Midbrain (tissue), 1 donor: ENCODE measurements at places on chromosomes 6 and 20.

- DNase-seq, result peak; percentile 51
Observed at GRCh38 chr20:47334022-47334551, 22.4 kb downstream of the ZMYND8 start.

DNA sequence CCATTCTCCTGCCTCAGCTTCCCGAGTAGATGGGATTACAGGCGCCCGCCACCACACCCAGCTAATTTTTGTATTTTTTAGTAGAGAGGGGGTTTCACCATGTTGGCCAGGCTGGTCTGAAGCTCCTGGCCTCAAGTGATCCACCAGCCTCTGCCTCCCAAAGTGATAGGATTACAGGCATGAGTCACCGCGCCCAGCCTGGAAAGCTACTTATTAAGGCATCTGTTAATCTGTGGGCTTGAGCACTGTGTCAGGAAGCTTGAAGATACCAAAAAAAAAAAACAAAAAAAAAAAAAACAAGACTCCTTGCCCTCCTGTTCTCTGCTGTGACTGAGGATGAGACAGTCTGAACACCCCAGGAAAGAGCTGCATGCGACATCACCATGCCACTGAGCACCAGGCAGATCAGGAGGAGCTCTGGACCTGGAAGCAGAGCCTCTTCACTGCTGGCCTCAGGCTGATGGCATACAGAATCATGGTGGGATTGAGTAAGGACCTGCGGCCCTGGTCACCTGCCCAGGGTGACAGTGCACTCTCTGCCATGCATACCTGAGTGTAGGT lies 166.5 kb upstream of the SNX9 start:
- DNase-seq, result no peak

DNA sequence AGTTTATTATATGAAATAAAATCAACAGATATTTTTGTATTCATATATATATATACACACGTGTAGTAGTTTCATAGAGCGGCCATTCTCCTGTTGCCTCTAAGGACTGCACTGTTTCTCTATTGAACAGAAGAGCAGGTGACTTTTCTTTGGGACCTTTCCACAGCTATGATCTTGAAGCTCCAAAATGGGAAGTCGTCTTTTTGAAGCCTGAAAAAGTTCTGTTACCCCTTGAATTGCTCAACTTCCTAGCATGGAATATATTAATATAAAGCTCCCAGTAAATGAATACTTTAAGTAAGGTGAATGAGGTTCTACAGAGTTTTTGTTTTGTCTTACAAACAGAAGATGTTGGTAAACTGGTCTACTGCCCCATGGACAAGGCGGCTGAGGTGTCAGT lies 42.2 kb upstream of the ADTRP start:
- no peak for DNase-seq

GRCh38 chr6:4435981-4436445 lies 300.6 kb upstream of the ECI2 start:
- no peak for DNase-seq

GRCh38 chr20:819680-820322 lies 13.7 kb upstream of the FAM110A start:
- no peak for DNase-seq

- no peak for DNase-seq
Observed at GRCh38 chr6:158775832-158776231, 43.3 kb downstream of the EZR start.

GRCh38 chr20:58891718-58892140 lies 39.2 kb downstream of the GNAS start:
- DNase-seq, result no peak

DNA sequence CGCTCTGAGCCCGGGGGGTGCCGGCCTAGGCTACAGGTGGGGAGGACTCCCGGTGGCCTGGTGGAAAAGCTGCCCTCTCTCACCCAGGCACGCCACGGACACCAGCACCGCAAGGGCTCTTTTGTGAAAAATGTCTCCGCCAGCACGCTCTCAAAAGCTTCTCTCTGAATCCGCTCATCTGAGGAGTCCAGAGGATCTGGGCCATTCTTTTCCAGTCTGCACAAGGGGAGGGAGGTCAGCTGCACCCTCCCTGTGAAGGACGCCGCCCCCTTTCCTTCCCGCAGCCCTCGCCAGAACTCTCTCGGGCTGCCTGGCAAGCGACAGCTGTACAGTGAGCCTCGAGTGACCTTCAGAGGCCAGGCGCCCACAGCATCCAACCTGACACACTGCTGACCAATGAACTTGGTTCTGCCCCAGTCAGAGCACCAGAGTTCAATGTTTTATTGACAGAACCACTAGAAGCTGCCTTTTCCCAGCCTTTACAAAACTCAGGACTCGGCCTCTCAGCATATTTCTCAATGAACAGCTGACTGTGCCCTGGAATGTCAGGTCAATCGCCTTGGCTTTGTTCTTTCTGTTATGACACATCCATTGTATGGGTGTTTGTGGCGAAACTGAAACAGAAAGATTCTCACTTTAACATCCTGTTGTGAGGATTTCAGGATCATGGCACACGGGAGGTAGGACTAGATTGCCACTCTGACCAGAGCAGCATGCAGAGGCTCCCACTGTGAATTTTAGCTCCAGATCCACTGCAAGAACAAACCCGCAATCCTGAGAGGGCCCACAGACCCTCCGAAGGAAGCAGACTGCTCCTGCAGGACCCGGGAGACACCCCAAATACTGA lies 26.7 kb downstream of the SERPINB9 start:
- no peak for DNase-seq

- no peak for DNase-seq
Observed at GRCh38 chr6:19380293-19380692, 456.9 kb upstream of the ID4 start.

DNA sequence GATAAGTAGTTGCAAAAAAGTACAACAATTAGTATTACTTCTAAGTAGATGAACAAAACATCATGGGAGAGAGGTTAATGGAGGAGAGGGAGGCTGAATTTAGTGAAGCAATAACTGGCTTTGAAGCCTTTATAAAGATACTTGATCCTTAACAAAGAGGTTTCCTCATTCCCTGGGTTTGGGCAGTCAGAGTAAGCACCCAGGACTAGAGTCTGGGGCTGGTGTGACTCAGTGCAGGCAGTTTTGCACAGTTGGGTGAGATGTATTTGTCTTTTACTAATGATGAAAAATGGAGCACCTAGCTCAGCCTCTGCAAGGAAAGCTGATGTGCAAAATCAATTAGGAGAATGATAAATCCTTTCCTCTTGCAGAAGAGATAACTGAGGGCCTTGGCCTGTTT lies 11.8 kb upstream of the OPN5 start:
- DNase-seq, result no peak

DNA sequence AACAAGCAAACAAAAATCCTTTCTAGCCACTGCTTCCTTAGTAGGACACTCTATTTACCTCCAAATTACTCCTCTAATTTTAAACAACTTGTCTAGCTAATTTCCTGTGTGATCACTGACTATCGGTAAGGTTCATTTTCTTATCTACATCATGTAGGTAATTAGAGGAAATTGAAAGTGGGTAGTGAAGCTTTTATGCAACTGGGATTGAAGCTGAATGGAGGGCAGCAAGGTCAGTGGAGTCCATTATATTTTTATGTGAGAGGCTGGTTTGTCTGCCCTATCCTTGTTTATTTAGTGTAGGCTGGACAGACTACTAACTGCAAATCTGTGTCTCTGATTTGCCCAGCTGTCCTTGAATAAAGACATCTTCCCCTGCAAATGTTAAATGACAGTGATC lies 88.5 kb upstream of the SIM1 start:
- no peak for DNase-seq

GRCh38 chr6:25637211-25637610 lies 14.8 kb upstream of the SCGN start:
- no peak for DNase-seq

- no peak for DNase-seq
Observed at GRCh38 chr6:160978141-160978901, 13.2 kb upstream of the MAP3K4 start.

GRCh38 chr20:56573986-56574385 lies 40.9 kb downstream of the FAM209B start:
- DNase-seq, result no peak

GRCh38 chr6:142361345-142361744 lies 59.5 kb downstream of the ADGRG6 start:
- DNase-seq, result no peak

DNA sequence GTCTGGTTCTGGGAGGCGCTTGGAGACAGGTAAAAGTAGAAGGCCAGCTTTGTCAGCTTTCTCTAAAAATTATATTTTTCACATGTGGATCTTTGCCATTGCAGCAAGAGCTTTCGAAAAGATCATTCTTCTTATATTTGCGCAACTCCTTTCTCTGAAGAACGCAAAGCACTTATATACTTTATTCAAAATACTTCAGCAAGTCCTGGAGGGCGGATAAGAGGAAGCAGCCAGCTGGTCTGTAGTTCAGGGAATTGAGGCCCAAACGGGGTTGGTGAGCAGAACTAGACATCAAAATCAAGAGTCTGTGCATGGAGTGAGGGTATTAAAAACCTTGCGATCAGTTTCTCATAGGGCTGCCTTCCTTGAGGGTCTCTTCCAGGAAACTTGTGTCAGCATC lies 182.3 kb downstream of the DTNBP1 start:
- no peak for DNase-seq

DNA sequence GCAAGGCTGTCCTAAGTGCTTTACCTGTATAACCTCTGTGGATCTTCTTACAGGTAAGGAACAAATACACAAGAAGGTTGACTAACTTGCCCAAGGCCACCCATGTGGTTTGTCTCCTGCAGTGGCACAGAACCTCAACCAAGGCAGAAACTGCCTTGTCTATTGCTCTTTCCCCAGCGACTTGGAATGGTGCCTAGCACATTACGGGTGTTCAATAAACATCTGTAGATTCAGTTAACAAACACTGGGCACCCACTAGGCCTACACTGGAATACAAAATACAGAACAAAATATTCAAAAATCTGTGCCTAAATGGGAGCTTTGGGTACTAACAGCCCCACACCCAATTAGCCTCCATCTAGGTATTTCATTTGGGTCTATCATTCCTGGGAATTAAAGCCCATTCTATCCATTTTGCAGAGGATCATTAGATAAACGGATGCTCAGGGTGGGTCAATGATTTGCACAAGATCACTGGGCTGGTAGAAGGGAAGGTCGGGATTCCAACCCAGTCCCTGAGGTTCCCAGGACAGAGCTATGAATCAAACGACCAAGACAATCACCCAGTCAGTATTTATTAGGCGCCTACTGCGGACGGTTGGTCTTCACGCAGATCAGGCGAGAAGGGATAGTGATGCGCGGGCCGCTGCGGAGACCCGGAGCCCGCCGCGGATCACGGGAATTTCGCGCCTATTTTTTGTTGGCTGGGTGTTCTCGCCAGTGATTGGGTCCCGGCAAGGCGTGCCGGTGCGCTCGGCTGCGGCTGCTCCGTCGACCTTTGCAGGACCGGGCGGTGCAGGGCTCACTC lies at the start of gene STK35:
Gene STK35 (plus strand): TSS at position 771 of the 808 bp plus-strand sequence. CDS start 55 bp downstream, outside the sequence.
- no peak for DNase-seq

- no peak for DNase-seq
Observed at GRCh38 chr6:135820340-135820739, 31.2 kb upstream of the PDE7B start.

- DNase-seq, result no peak
Observed at GRCh38 chr6:10421921-10422736, 7.3 kb upstream of the TFAP2A start.

GRCh38 chr6:34723203-34723602 lies 26.6 kb upstream of the ILRUN start:
- DNase-seq, result no peak

- no peak for DNase-seq
Observed at GRCh38 chr6:64249115-64249514, 613.5 kb downstream of the PHF3 start.

DNA sequence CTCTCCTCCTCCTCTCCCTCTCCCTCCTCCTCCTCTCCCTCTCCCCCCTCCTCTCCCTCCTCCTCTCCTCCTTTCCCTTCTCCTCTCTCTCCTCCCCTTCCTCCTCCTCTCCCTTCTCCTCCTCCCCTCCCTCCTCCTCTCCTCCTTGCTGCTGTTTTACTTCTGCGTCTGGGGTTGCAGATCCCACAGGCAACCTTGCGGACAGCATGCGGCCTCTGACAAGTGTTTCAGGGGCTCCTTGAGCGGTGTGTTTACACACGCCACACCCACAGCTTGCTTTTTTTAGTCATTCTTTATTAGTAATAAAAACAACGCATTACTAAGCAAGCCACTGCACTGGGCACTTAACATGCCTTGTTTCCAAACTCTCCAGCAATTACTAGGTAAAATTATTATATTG lies 81.9 kb downstream of the TFAP2C start:
- DNase-seq, result no peak

DNA sequence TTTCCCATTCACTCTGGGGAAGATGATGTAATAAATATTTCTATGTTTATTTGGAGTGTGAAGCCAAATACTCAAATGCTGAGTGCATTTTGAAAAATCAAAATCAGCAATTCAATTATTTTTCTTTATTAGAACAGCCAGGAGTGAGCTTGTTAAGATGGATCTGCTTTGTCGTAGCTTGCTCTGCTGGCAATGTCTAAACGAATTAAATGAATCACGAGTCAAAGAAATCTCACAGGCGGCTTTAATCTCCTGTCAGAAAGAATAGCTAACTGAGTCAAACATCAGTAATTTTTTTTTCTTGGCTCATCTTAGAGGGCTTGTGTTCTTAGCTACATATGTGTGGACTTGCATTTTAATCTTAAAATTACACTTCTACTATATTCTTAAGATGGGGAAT lies 100.2 kb upstream of the HMGN3 start:
- DNase-seq, result no peak

GRCh38 chr20:33442136-33443005 lies 1.2 kb downstream of the SNTA1 start:
- DNase-seq, result no peak

DNA sequence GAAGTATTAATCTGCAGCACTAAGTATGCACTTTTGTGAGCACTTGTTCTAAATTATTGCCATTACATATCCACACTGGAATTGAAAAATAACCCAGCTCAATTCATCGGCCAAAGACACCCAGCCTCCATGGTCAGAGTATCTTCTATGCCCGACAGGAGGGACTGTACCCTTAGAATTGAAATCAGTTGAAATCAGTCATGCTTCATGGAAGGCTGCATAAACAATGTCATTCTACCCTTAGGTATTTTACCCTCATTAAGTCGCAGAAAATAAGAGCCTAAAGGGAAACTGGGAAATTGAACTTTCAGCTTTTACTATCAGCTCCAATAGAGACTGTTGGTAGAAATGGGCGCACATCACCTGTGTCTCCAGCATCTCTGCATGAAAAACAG lies 2.9 kb upstream of the RAMACL start:
- DNase-seq, result no peak

DNA sequence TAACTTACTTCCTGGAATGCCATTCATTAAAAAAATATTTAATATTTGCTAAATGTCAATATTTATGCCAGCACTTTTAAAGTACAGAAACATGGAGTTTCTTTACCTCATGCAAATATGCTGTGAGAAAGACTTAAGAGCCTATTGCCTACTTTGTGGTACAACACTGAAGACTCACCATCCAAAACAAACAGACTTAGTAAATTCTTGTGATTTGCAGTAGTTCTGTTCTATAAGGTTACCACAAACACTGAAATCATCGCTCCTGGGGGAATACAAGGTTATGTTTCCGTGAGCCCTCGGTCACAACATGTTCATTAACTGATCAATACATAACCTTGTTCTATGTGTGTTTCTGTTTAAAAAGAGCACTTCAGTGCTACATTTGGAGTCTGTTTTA lies 78.3 kb downstream of the ATG5 start:
- no peak for DNase-seq
